ENCODE measurements at places on chromosomes 12 and 14. TPM values are rescaled to one million over a fixed set of nuclear protein-coding genes. Genes with fewer than 3 reads are reported as not detected.

DLK1 gene
- 0.87 TPM for total RNA-seq

MYO1A gene
- total RNA-seq: 0.08 TPM

MYF5 gene
- not detected for total RNA-seq

DIO2 gene
- not detected for total RNA-seq

C1QL4 gene
- total RNA-seq: not detected

NTS gene
- not detected for total RNA-seq

DNA sequence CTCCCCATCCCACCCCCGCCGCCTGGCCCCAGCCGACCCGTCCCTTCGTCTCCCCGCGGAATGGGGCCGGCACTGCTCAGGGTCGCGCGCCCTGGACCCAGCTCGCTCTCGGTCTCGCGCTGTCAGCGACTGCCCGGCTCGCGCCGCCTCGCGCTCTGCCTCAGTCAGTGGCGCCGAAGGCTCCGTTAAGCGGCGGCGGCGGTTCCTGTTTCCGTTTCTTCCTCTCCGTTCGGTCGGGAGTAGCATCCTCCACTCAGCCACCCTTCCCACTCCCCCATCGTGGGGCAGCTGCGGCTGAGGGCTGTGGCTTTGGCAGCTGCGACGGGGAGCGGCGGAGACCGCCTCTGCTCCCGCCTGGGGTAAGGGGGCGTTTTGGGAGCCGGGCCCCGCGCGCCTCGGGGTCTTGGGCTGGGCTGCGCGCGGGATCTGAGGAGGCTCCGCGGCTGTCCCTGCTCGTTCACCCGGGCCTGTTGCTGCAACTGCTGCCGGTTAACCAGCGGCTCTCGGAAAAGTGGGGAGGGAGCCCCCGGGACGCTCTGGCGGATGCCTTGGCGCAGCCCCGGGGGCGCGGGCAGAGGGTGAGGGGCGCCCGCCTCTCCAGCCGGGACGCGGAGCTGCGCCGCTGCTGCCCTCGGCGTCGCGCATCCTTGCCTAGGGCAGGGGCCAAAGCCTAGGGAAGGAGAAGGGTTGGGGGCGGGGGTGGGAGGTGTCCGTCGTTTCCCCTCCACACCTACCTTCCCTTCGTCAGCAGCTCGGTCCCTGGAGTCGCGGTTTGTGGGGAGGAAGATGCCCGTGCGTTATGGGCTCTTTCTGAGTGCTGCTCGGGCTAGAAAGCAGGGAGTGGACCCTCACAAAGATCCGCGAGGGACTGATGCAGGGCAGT, 567 bp downstream of the FUT8 start:
- H3K4me3 ChIP-seq: peak overlapping the region; percentile 97
- no peak for DNase-seq
- no peaks in the 10 kb centered on the region for H3K4me1 ChIP-seq
- H3K36me3 ChIP-seq: no peaks in the 10 kb centered on the region
- H3K27me3 ChIP-seq: no peaks in the 10 kb centered on the region
- peak overlapping the region; percentile 88 for H3K27ac ChIP-seq

GRCh38 chr12:85693093-85693665, 143.0 kb downstream of the RASSF9 start:
- H3K4me3 ChIP-seq: no peak overlapping the region
- DNase-seq: no peak
- no peaks in the 10 kb centered on the region for H3K27me3 ChIP-seq
- H3K4me1 ChIP-seq: no peaks in the 10 kb centered on the region
- H3K27ac ChIP-seq: no peak overlapping the region
- H3K36me3 ChIP-seq: no peaks in the 10 kb centered on the region

DNA sequence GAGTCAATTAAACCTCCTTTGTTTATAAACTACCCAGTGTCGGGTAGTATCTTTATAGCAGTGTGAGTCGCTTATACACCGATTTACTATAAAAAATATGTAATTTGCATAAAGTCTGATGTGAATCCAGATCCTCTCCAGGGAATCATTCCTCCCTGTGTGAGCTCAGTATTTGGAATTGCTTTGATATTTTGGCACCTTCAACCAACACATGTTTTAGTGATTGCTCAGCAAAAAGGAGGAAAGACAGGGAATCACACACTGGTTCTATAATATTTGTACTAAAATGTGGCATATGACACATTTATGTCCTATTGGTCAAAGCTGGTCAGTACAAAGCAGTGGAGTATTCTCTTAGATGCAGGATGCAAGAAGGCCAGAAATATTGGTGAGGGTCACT, 703.9 kb upstream of the ATXN7L3B start:
- no peaks in the 10 kb centered on the region for H3K36me3 ChIP-seq
- no peaks in the 10 kb centered on the region for H3K27me3 ChIP-seq
- no peak overlapping the region for H3K4me3 ChIP-seq
- H3K4me1 ChIP-seq: no peaks in the 10 kb centered on the region

- no peaks in the 10 kb centered on the region for H3K36me3 ChIP-seq
- no peak overlapping the region for H3K4me3 ChIP-seq
- DNase-seq: no peak
- H3K27me3 ChIP-seq: no peaks in the 10 kb centered on the region
Observed at GRCh38 chr14:45364565-45365156, 111.7 kb upstream of the MIS18BP1 start.

- DNase-seq: no peak
- H3K27ac ChIP-seq: no peak overlapping the region
- H3K27me3 ChIP-seq: no peaks in the 10 kb centered on the region
Observed at GRCh38 chr12:63400718-63401117, 249.7 kb upstream of the AVPR1A start.

GRCh38 chr12:20398686-20399085, 30.3 kb downstream of the PDE3A start:
- H3K4me3 ChIP-seq: no peak overlapping the region
- no peaks in the 10 kb centered on the region for H3K4me1 ChIP-seq
- DNase-seq: no peak
- H3K27me3 ChIP-seq: no peaks in the 10 kb centered on the region
